Osteocyte (in vitro differentiated cells): ENCODE measurements at places on chromosomes 3 and 15. TPM values are rescaled to one million over a fixed set of nuclear protein-coding genes. Genes with fewer than 3 reads are reported as not detected.
A peak's percentile ranks its signal among the peaks of the same experiment; 100 is the strongest.

- no peak for DNase-seq
- H3K27ac ChIP-seq = no peak overlapping the region
- H3K4me1 ChIP-seq = no peaks in the 10 kb centered on the region
Observed at GRCh38 chr3:169618894-169619792, 44.4 kb downstream of the MECOM start.

ACY1 gene
- 31.0 and 40.1 TPM in 2 replicates for total RNA-seq

DNA sequence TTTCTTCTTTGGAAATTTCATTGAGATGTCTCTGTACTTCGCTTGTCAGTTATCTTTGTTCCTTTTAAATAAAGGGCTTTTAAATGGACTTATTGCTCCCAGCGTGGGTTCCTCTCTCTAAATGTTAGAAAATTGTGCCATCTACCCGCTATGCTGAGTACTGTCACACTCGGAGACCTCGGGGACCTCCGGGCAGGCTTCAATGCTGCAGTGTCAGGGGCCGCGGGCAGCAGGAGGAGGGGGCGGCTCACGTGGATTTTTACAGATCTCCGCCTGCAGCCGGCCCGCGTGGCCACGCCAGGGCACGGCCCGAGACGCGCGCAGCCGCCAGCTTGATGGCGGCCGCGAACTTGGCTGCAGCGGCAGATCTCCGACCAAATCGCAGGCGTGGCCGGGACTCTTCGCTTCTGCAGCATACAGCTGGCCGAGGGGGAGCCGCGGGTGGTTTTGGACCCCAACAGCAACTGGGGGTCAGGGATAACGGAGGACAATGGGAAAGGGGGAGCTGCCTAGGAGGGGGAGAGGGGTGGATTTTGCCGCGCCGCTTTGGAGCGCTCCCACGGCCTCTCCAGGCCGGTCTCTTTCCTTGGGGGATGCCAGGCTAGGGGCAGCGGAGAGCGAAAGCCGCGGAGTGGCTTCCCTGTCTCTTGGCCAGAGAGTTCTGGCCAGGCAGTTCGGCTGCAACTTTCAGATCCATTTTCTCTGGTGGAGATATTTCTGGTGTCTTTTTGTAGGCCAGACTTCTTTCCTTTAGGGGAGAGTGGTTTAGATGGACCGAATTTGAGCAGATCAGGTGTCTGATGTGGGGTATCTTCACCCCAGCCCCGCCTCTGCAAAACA lies 15.3 kb downstream of the NR2F2 start:
- H3K4me3 ChIP-seq = peak overlapping the region; percentile 99
- peaks cover 90% of the 10 kb centered on the region for H3K4me1 ChIP-seq
- no peak for DNase-seq
- H3K36me3 ChIP-seq = peaks cover 49% of the 10 kb centered on the region
- no peaks in the 10 kb centered on the region for H3K27me3 ChIP-seq

GRCh38 chr3:148510116-148510515 lies 187.6 kb upstream of the AGTR1 start:
- no peak overlapping the region for H3K4me3 ChIP-seq
- no peak overlapping the region for H3K27ac ChIP-seq
